ENCODE measurements at places on chromosomes 2 and 18. TPM values are rescaled to one million over a fixed set of nuclear protein-coding genes. Genes with fewer than 3 reads are reported as not detected.

GRCh38 chr2:44291281-44292248, 16.3 kb downstream of the SLC3A1 start:
- DNase-seq, result no peak
- H3K4me3 ChIP-seq, result no peak overlapping the region
- no peaks in the 10 kb centered on the region for H3K4me1 ChIP-seq
- no peak overlapping the region for H3K27ac ChIP-seq
- no peaks in the 10 kb centered on the region for H3K36me3 ChIP-seq

- H3K27me3 ChIP-seq, result no peaks in the 10 kb centered on the region
- H3K4me3 ChIP-seq, result no peak overlapping the region
- no peaks in the 10 kb centered on the region for H3K36me3 ChIP-seq
- H3K27ac ChIP-seq, result no peak overlapping the region
- no peak for DNase-seq
These were observed 165.6 kb upstream of the NCKAP5 start for GRCh38 chr2:133733901-133734255.

DNA sequence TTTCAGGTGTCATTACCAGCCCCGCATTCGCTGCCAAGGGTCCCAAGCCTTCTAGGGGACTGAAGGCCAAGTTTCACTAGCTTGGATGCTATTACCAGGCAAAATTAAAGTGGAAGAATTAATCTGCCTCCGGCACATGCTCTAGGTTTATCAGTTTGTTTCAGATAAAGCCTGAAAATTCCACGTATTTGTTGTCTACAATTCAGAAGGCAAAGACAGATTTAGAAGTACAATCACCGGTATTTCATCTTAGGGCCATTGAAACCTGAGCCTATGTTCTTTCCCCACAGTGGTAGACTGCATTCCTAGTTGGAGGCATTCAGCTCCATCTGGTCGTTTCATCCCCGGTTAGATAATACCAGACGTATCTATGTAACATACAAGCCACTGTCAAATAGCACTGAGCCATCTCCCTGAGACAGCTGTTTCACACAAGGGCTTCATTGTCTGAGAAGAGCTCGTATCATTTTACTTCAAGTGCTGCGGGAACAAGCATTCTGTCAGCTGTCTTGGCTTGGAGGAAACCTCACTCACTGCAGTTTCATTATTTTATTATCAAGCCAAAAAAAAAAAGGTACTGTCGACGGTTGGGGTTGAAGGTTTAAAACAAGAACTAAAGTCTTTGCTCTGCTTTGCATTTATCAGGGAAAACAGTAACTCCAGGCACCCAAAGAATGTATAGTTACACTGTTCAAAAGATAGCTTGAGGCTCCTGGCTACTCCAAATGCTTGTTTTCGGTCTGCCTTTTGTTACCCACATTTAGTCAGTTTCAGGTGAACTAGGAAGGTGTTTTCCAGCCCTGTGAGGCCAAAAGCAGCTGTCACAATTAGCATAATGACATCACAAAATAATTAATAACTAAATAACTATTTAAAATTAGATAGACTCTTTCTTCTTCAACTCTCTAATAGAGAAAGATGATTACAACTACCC, 76.7 kb downstream of the TGIF1 start:
- peaks cover 13% of the 10 kb centered on the region for H3K4me1 ChIP-seq
- no peaks in the 10 kb centered on the region for H3K27me3 ChIP-seq
- no peak overlapping the region for H3K27ac ChIP-seq
- no peaks in the 10 kb centered on the region for H3K36me3 ChIP-seq
- H3K4me3 ChIP-seq, result peak overlapping the region; percentile 26

DNA sequence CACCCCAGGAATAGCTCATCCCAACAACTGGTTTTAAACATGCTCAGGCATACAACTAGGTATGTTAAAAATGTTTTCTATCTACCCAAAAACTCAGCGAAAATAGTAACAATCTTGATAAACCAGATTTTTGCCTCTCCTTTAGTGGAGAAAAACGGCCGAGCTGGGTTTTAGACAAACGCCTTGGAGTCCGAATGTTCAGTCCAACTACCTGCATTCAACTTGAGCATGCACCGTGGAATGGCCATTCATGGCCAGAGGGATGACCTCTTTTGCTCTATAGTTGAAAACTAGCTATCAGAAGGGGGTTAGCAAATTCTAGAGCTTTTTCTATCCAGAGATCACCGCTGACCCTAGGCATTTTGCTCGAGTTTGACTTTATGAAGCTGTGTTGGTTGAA, 30.8 kb downstream of the PDIA6 start:
- H3K27me3 ChIP-seq, result no peaks in the 10 kb centered on the region
- no peaks in the 10 kb centered on the region for H3K4me1 ChIP-seq
- peaks cover 46% of the 10 kb centered on the region for H3K36me3 ChIP-seq
- no peak overlapping the region for H3K27ac ChIP-seq
- no peak for DNase-seq

DNA sequence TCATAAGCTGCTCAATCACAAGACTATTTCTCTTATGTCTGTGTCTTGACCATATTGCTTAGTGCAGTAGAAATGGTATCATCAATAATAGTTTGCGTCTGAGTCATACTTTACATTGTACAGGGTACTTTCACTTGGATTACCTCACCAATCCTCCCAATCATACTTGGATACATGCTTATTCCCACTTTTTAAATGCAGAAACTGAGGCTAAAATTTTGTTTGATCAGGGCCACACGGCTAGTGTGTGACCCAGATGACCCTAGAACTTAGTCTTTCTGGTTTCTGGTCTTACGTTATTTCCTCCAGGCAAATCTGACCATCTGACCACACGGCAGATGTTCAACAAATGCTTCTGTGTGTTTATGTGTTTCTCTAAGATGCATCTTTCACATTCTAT, 23.8 kb upstream of the CCL20 start:
- no peak overlapping the region for H3K27ac ChIP-seq
- no peaks in the 10 kb centered on the region for H3K4me1 ChIP-seq
- no peaks in the 10 kb centered on the region for H3K27me3 ChIP-seq
- DNase-seq, result no peak
- H3K36me3 ChIP-seq, result no peaks in the 10 kb centered on the region

DNA sequence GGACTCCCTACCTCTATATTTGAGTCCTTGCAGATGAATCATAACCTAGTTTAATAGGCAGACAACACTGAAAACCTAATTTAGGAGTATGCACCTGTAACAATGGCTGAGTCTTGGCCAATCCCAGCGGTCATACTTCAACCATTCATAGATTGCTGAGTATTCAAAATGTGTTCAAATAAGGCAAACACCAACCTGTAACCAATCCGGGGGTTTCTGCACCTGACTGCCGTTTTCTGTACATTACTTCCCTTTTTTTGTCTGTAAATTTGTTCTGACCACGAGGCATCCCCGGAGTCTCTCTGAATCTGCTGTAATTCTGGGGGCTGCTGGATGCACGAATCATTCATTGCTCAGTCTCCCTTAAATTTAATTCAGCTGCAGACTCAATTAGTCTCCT, 338.6 kb downstream of the STK39 start:
- no peak overlapping the region for H3K4me3 ChIP-seq
- H3K4me1 ChIP-seq, result no peaks in the 10 kb centered on the region
- H3K27me3 ChIP-seq, result no peaks in the 10 kb centered on the region
- no peak overlapping the region for H3K27ac ChIP-seq
- DNase-seq, result no peak

GRCh38 chr2:70789304-70790135, 923 bp downstream of the FIGLA start:
- H3K27ac ChIP-seq, result no peak overlapping the region
- peaks cover 10% of the 10 kb centered on the region for H3K4me1 ChIP-seq
- H3K36me3 ChIP-seq, result no peaks in the 10 kb centered on the region

Gene POTEC
- not detected for total RNA-seq

Gene LCT
- total RNA-seq, result 0.48 TPM
